ENCODE measurements at places on chromosomes 4 and X. TPM values are rescaled to one million over a fixed set of nuclear protein-coding genes. Genes with fewer than 3 reads are reported as not detected.

DNA sequence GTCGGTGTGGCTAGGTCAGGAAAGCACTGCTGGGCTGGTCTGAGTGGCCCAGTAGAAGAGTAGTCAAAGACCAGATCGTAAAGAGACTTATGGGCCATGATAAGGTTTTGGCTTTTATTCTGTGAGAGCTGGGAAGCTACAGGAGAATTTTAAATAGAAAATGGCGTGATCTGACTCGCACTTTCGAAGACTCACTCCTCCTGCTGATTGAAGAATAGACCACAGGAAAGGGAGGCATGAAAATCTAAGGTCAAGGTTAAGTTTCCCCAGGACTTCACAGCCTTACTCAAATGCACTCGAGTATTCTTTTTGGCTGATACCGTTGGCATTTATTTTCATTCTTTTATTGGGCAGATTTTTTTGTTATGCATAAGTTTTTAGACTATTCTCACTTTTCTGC, 231.4 kb upstream of the ANKRD50 start:
- no peak for DNase-seq

The DMP1 gene
- not detected for total RNA-seq

The ADRA2C gene
- not detected for total RNA-seq

DNA sequence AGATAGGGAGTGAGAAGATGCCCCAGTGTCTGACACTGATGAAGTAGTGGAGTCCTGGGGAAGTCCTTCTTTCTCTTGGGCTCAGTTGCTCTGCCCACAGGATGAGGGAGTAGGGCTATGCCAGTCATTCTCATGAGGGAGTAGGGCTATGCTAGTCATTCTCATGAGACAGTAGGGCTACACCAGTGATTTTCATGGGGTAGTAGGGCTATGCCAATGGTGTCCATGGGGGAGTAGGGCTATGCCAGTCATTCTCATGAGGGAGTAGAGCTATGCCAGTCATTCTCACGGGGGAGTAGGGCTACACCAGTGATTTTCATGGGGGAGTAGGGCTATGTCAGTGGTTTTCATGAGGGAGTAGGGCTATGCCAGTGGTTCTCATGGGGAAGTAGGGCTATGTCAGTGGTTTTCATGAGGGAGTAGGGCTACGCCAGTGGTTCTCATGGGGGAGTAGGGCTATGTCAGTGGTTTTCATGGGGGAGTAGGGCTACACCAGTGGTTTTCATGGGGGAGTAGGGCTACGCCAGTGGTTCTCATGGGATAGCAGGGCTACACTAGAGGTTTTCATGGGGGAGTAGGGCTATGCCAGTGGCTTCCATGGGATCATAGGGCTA, 43.3 kb upstream of the SOD3 start:
- DNase-seq = no peak

The TBC1D8B gene
- 0.47 TPM for total RNA-seq

- DNase-seq = no peak
These were observed 348.6 kb downstream of the PTTG2 start for GRCh38 chr4:38308728-38309311.

The SMR3B gene
- total RNA-seq = not detected

The SYTL5 gene
- not detected for total RNA-seq

The H2BW2 gene
- not detected for total RNA-seq

The PAGE5 gene
- not detected for total RNA-seq
